Activated T-cell treated with anti-CD3 and anti-CD28 coated beads for 1 hour (primary cell): ENCODE measurements at places on chromosomes 12 and 14.

DNA sequence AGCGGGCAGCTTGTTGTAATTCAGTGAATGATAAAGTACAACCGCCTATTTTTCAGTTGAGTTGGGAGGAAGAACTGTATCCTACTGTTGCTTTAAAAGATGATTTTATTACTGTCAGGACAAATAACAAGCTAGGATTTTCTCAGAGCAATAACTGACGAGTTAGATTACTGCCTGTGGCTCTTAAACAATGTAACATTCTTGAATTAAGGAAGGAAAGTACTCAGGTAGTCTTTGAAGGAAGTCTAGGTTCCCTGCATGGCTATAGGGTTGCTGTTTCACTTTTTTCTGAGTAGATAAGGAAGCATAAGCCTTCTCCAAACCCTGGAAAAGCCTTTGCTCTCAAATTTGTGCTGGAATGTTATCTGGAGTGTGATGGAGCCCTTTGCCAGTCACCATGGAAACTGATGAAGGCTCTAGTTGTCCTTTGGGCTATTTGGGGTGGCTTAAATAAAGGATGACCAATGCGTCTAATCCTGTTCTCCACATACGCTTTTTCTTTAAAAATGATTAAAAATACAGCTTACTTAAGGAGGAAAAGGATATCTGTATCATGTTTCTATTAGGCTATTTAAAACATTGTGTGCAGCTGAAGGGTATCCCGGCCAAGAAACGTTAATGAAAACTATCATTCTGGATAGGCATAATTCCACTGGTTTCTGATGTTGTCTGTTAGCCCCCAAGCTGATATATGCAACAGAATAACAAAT lies 17.7 kb downstream of the NUBPL start:
- no peak for DNase-seq

DNA sequence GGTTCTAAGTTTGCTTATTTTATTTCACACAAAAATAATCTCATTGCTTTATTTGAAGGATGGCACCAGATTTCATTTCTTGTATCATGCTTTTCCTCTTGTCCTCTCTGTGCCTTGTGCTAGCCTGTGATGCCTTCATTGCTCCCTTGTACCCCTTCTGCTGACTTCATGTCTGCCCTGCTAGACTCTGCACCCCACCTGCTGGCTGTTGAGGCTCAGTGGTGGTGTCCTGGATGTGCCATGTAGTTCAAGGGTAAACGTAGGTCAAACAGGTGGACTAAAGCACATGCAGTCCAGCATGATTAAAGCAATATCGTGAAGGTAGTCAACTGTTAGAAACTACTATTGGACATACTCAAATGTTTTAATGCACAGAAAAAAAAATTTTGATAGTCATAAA lies 21.6 kb downstream of the MRPS35 start:
- DNase-seq, result no peak

GRCh38 chr14:56119201-56119981 lies 1.2 kb downstream of the PELI2 start:
- DNase-seq, result peak; percentile 13

DNA sequence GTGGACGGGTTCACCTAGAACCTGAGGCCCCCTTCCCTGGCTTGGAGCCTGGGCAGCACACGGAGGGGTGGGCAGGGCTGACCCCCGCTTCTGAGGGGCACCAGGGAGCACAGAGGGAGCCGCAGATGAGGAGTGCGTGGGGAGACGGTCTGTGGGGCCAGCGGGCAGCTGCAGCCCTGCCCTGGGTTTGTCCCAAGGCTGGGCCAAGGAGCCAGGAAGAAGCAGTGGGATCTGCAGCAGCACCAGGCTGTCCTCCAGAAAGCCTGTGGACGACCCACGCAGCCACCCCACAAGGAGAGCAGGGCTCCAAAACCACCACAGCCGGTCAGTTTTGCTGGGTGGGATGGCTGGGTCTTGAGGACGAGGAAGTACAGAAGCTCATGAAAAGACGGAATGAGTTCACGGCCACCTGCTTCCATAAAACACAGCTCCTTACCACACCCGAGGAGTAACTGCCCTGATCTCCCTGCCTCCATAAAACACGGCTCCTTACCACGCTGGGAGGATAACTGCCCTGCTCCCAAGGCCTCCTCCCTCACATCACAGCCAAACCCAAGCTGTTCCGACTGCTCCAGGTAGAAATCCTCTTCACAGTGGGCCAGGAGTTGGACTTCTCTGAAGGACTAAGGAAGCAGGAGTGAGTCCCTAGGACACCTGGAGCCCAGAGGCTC lies 9.9 kb upstream of the GOLGA3 start:
- no peak for DNase-seq

- no peak for DNase-seq
These were observed 38.6 kb upstream of the FBRSL1 start for GRCh38 chr12:132451172-132451835.

DNA sequence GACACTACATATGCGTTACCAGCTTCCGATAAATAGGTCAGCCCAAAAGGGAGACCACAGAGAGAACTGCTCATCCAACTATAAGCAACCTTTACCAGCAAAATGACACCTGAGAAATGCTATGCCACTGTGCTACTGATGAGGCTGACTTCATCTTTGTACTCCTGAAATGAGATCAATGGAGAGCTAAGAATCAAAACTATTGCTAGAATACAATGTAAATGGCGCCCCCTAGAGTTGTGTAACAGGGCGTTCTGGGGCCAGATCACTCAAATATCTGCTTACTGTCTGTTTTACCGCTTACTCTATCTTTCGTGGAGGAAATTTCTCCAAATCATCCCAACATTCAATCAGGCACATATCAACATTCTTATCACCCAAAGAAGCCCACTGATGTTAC lies 4.6 kb downstream of the ZNF384 start:
- DNase-seq, result no peak

DNA sequence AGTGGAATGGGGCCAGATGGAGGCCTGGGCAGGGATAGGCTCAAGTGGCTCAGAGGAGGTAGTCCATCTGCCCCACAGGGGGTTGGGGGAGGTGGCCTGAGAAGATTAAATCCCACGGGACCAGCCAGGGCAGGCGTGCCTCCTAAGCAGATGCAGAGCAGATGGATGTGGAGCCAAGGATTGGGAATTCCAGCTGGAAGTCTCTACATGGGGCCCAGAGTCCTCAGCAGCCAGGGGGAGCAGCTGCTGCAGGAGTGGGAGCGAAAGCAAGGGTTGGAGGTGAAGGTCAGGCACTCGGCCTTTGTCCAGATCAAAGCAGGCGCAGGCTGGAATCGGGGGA lies 42.4 kb upstream of the VRK1 start:
- DNase-seq, result no peak

DNA sequence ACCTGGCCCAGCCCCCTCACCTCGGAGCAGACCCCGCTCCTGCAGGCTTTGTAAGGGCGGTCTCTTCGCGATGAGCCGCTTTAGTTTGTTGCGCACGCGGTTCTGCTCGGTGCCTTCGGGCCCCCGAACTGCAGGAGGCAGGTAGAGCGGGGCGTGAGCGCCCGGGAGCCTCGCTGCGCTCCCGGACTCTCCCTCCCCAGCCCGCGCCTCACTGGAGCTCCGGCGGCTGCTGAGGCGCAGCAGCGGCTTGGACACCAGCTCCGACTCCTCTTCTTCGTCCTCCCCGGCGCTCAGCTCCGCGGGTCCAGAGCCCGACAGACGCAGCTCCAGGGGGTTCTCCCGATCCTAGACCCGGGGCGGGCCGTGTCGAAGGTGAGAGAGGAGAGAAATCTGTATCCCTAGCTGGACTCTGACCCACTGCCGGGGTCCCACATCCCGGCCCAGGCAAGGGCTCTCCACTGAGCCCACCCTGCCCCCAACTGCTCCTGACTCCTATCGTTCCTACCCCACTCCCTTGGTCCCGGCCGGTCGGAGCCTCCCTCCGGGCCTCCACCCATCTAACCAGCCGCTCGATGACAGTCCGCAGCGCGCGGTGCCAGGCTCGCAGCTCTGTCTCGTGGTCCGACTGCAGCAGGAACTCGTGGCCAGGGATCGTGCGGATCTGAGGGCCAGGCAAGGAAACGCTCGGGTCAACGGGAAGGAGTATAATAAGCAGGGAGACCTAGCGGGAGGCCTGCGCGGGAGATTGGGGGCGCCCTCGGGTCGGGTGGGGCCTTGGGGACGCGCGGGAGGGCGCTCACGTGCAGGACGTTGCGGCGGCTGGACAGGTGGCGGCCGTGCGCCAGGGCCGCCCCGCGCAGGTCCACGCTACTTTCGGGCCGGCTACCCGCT lies 4.2 kb downstream of the ARHGAP9 start:
- no peak for DNase-seq

GRCh38 chr14:105943973-105944602 lies 417.7 kb downstream of the TMEM121 start:
- no peak for DNase-seq

DNA sequence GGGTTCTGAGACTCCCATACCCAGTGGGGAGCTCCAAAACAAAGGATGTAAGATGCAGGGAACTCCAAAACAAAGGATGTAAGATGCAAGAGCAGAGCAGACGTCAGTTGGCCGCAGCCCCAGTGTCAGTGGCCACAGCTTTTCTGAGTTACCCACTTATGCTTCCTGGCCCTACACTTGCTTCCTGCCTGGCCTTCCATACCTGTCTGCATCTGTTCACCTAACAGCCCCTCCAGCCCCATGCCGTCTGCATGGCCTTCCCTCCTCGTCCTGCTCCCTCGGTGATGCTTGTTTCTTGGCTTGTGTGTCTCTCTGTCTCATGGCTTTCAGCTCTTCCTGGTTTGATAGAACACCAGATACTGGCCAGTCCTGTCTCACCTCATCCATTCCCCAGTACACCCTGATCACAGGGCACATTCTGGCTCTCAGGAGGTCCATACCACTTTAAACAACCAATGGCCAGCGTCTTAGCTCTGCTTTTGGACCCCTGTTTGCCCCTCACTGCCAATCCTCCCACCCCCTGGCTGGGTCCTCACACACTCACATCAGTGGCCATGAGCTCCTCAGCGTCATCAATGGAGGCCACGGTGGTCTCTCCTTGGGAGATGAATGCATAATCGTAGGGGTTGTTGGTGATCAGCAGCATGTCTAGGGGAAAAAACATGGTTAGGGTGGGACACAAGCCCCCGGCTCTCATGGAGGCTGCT lies 5.3 kb downstream of the MYH7 start:
- DNase-seq, result no peak

GRCh38 chr14:55272387-55272786 lies 1.2 kb downstream of the FBXO34 start:
- DNase-seq, result no peak

GRCh38 chr12:109518820-109519665 lies 41.6 kb downstream of the UBE3B start:
- peak; percentile 37 for DNase-seq

DNA sequence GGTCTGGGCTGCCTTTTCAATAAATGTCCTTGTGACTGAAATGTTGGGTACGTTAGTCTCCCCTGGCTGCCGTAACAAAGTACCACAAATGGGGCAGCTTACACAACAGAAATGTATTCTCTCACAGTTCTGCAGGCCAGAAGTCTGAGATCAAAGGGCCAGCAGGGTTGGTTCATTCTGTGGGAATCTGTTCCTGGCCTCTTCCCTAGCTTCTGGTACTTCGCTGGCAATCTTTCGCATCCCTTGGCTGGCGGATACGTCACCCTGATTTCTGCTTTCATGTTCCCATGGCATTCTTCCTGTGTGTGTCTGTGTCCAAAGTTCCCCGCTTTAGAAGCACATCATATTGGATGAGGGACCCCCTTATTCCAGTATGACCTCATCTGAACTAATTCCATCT lies 95.8 kb upstream of the NCOR2 start:
- DNase-seq, result no peak

- no peak for DNase-seq
These were observed 99.1 kb upstream of the TMTC1 start for GRCh38 chr12:29882846-29883245.

DNA sequence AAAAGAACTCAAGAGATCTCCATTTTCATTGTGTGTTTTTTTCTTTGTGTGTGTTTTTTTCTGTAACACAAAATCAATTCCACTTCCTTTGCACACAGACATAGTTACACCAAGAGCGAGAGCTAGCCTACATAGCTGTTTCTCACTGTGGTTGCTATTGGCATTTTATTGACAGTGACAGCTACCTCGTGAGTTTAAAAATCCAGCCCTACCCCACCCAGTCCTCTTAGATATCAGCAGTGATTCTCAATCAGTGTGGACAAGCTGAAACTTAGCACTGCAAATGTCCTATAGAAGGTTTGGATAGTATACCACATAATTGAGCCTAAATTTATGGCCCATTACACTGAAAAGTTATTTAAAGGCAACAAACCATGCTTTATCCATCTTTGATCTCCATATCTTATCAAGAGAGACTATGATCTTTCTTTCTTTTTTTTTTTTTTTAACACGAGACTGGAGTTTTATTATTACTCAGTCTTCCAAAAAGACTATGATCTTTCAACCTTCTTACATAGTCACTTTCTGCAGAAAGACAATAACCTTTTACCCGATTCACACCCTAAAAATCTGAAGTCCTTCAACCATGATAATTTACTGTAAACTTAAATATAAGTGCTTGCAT lies 46.8 kb downstream of the ATP2B1 start:
- no peak for DNase-seq

DNA sequence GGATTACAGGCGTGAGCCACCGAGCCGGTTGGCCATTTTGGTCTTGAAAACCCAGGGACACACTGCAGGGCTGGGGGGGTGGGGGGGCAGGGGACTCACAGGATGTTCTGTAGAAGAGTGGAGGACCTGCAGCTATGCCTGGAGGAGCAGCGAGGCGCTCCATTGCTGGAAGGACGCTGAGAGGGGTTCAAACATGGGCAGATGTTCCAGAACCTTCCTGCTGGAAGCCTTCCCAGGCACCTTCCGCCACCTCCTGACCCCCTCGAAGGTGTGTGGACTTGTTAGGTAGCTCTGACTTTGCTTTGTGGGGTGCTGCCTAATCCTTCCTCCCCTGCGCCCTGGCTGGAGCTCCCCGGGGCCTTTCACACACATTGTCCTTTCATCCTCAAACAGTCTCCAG lies 19.6 kb upstream of the PPP1R13B start:
- DNase-seq, result no peak

GRCh38 chr12:2628401-2628800 lies 166.4 kb upstream of the FKBP4 start:
- DNase-seq, result no peak

GRCh38 chr12:11540156-11540555 lies 109.3 kb upstream of the ETV6 start:
- no peak for DNase-seq

GRCh38 chr12:3315201-3315661 lies 175.8 kb upstream of the PRMT8 start:
- DNase-seq, result no peak

- DNase-seq, result no peak
These were observed 3.1 kb downstream of the SH2B3 start for GRCh38 chr12:111408686-111409402.

GRCh38 chr12:55757701-55758100 lies 14.8 kb downstream of the GDF11 start:
- DNase-seq, result no peak

- no peak for DNase-seq
These were observed 413.4 kb upstream of the USP15 start for GRCh38 chr12:61846765-61847164.

DNA sequence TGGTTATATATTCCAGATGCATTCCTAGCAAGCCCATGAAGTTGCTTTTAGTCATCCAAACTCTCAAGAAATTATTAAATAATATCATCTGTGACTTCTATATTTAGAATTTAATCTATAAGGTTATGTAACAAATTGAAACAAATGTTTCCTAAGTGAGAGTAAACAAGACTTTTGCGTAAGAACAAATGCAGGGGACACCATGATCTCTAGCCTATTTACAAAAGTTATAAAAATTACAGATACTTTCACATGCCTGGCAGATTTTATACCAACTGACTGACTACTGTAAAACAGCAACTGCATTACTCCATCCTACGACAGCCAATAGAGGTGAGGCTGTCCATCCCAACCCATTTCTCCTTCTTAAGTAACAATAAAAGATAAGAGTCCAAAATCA lies 20.4 kb upstream of the DIO2 start:
- DNase-seq, result no peak
